ENCODE measurements at places on chromosomes 5 and 9.

- no peak for DNase-seq
Measured at GRCh38 chr9:114880291-114880745, 50.1 kb downstream of the TNFSF8 start.

DNA sequence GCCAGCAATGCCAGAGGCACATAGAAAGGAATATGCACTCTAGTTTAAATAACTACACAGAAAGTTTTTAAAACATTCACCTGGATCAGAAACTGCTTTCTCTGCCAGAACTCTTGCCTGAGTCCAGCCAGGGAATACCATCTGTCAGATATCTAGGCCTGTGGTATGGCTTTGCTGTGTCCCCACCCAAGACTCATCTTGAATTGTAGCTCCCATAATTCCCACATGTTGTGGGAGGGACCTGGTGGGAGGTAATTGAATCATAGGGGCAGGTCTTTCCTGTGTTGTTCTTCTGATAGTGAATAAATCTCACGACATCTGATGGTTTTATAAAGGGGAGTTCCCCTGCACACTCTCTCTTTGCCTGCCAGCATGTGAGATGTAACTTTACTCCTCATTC is 41.5 kb upstream of the KCNV2 start:
- no peak for DNase-seq

DNA sequence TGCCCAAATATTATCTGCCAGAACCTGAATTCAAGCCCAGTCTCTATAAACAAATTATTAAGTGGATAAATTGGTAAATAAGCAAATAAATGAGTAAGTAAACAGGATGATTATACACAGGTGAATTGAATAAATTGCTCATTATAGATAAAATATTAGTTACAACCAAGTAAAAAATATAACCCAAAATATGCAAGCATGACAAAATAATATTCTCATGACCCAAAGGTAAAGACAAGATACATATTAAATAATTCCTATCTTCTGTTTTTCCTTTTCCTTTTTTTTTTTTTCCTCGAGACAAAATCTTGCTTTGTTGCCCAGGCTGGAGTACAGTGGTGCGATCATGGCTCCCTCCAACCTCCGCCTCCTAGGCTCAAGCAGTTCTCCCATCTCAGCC is 21.2 kb upstream of the FSD1L start:
- no peak for DNase-seq

GRCh38 chr5:31581498-31582099 is 49.5 kb downstream of the C5orf22 start:
- no peak for DNase-seq

DNA sequence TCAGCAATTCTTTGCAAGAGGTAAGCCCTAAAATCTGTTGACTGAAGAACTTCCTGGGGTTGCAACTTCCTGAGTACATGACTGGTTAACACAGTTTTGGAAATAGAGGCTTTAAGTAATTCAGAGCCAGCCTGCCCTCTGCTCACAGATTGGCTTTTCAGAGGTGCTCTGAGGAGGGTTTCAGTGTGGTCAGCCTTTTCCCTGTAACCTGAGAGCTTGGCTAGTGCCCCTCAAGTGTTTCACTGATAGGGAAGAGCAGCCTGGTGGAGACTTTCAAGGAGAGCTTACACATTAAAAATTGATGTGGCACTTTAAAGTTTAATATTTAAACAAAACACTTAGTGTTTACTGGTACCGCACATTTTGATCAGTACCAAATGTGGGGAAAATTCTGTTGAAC is 56.7 kb upstream of the FOXB2 start:
- DNase-seq: no peak

- DNase-seq: no peak
Measured at GRCh38 chr5:97923997-97924396, 741.0 kb upstream of the RIOK2 start.

GRCh38 chr5:151345808-151346478 is 1.4 kb downstream of the SLC36A2 start:
- DNase-seq: no peak

DNA sequence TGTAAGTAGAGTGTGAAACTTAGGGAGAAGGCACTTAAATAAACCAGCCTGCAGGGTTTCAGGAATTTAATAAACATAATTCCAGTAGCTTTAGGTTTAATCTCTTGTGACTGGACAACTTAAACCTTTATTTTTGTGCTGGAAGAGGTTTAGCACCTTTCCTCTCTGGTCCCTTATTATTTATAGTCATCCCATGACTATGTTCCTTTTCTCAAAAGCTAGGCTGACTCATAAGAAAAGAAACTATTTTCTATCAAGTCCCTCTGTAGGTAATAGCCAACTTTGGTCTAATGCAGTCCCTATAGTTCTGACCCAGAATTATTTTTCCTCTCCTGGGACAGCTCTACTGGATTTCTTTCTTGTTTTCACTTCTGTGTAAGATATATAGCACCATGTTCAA is 588.9 kb downstream of the NR2F1-AS1 start:
- DNase-seq: no peak

DNA sequence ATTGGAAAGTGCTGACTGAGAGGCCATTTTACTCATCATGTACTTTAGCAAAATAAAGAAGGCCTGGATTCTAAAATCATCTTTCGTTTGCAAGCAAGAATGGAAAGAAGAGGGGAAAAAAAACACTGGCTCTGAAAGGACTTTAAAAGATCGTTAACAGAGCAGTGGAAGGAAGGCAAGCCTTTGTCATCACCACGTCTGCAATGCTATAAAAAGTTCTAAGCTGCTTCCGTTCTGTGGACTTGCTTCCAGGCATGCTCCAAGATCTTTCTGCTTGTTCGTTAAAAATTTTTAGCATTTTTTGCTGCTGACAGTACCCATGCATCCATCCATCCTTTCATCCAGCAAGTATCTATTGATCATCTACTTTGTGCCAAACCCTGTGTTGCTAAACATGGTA is 226.5 kb downstream of the GABBR2 start:
- DNase-seq: no peak

GRCh38 chr5:152514827-152515397 is 109.8 kb upstream of the NMUR2 start:
- DNase-seq: no peak

DNA sequence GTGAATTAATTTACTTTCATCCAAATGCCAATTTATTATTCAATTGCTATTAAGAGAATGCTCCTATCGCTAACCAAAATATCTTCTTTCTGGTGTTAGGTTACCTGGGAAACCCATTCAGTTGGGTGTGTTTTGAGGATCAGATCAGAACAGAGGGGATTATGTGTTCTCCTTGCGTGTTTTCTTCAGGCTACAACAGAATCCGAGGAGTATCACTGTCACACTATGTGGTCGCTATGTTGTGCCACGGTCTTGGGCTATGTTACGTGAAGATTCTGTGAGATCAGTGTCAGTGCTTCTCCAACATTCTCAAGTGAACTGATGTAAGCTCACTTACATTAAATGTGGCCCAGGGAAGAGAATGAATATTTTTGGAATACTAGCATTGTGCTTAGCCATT is 39.0 kb downstream of the ADCY2 start:
- no peak for DNase-seq

GRCh38 chr9:127637322-127637847 is 25.3 kb downstream of the STXBP1 start:
- DNase-seq: no peak

DNA sequence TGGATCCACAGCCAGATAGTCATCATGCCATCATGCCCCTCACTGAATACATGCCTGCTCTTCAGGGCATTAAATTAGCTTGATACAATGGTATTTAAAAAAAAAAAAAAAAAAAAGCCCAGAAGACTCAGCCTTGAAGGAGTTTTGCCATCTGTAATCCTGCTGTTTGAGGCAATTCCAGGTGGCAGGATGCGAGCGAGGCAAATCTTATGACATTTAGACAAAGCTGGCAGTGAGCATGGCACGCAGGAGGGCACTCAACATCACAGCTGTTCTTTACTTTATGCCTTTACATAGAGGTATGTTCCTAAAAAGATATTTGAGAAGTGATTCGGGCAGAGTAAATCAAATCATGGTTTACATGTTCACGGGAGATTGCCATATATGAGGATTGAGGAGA is 692.0 kb upstream of the DMAC1 start:
- DNase-seq: no peak

DNA sequence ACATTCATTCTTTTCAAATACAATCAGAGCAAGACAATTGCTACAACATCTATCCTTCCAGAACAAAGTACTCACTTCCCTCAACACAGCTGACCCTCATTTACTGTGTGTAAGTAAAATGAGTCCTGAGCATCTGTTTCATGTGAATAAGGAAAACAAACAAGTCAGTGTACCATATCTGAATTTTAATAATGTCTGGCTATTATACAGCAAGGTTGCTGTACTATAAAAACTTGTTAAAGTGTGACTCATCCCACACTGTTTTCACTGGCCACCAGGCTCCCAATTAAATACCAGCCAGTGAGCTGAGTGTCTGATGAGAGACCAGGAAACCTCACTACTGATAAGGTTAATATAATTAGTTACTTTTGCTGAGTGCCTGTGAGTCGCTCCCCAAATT is 339.8 kb downstream of the AGTPBP1 start:
- DNase-seq: no peak

DNA sequence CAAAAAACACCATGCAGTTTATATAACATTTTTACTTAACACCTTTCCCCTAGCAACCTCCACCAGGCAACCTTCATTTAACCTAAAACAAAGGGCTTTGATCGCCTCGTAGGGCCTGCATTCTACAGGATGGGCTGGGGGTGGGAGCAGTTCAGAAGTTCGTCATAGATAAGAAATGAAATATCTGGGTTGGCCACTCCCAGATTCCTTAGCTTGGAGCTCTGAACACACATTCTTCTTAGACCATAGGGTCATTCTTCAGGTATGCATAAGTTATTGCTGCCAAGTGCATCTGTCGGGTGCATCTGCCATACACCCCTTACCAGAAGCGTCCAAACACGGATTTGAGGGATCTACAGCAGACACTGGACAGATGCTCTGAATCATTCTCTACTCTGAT is 4.3 kb upstream of the SLC22A5 start:
- no peak for DNase-seq

DNA sequence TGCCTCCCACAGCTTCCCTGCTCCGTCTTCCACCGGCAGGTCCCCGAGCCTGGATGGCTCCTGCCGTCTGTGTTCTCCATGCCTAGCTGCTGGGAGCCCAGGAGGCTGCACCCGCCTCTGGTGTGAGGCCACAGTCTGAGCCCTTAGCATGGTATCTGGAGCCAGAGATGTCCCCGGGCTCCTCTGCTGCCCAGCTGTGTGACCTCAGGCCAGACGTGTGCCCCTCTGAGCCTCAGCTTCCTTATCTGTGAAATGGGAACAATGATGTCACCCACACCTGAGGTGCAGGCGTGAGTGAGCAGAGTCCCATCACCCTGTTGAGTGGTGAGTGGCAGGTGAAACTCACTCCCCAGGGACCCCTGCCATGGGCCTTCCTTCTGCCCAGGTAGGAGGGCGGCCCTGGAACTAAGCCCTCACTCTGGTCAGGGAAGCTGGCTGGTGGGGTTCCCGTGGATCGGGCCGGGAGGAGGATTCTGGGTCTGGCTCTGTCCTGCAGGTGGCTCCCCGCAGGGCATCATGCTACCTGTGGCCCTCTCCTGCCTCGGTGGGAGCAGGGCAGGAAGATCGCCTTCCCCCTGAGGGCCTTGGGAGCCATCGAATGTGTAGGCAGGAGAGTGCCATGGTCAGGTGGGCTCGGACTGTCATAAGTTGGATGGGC is 239.0 kb downstream of the PBX3 start:
- DNase-seq: no peak

DNA sequence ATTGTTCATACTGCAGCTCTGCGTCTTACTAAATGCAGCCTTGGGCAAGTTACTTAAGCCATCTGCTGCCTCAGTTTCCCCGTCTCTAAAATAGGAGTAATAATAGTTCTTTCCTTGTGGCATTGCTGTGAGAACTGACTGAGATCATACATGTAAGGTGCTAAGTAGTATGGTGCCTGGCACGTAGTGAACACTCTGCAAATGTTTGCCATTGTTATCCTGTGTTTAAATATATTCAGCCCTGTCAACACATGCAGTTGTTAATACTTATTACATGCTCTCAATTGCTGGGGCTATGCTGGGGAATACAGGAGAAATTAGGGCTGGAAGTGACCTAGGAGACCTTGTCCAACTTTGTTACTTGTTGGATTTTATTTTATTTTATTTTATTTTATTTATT is 105.2 kb upstream of the RAI14 start:
- no peak for DNase-seq

DNA sequence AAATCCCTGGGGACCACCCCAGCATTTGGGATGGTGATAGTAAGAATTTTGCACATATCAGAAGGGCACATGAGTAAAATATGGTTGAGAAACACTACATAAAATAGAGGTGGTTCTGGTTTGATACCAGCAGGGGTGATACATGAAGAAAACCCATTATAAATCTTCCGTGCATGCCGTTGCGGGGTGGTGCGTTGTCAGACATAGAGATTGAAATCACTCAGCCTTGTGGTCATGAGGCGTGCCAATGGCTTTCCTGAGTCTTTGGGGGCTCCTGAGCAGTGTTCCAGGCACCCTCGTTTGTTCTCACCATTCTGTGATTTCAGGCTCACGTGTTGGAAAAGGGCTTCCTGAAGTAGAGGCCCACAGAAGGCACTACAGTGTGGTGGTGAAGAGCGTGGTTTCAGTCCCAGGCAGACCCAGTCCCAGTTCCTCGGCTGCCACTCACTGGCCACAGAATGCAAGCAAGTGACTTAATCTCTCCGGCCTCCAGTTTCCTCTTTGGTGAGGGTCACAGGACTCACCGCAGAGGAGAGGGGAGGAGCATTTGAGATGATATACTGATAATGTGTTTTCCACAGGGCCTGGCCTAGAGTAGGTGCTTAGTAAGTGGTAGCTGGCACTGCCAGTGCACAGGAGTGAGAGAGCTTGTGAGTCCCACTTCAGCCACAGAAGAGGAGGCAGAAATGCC is 20.5 kb upstream of the GLRX start:
- peak; percentile 43 for DNase-seq

- DNase-seq: no peak
Measured at GRCh38 chr5:125316391-125316790, 570.0 kb upstream of the ZNF608 start.

GRCh38 chr5:40985501-40985900 is 76.2 kb downstream of the C7 start:
- DNase-seq: no peak

GRCh38 chr5:122858451-122858850 is 13.0 kb downstream of the SNX24 start:
- no peak for DNase-seq

GRCh38 chr5:172611913-172612312 is 29.1 kb upstream of the NEURL1B start:
- DNase-seq: no peak

GRCh38 chr9:123342247-123342646 is 13.8 kb upstream of the CRB2 start:
- no peak for DNase-seq

Measured in stimulated activated CD4-positive, alpha-beta T cell treated with anti-CD3 and anti-CD28 coated beads, Interleukin-4, amount 100 ng/mL, for 1 hour (primary cell).